H7 (cell line): ENCODE measurements at places on chromosomes 1 and 21.
A peak's percentile ranks its signal among the peaks of the same experiment; 100 is the strongest.

DNA sequence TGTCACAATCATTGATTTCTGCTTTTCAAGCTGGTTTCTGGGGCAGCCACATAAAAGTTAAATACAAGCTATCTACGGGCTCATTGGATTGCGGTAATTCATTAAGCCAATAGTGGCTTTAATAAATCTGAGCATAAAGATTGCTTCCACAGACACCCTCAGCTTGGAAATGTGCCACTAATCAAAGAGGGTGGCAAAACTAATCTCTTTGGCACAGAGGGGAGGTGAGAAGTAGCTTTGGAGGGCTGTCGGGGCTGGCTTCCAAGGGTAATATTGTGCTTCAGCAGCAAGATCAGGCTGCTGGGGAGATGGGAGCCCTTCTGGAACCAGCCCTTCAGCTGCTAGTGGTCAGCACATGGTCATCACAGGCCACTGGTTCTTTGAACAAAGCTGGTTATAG, 21.2 kb upstream of the KAZN start:
- DNase-seq: no peak

- peak; percentile 90 for DNase-seq
These were observed 7.3 kb upstream of the LRRC71 start for GRCh38 chr1:156912861-156913808.

- DNase-seq: no peak
These were observed 458.0 kb upstream of the DEPDC1 start for GRCh38 chr1:68954841-68955240.

DNA sequence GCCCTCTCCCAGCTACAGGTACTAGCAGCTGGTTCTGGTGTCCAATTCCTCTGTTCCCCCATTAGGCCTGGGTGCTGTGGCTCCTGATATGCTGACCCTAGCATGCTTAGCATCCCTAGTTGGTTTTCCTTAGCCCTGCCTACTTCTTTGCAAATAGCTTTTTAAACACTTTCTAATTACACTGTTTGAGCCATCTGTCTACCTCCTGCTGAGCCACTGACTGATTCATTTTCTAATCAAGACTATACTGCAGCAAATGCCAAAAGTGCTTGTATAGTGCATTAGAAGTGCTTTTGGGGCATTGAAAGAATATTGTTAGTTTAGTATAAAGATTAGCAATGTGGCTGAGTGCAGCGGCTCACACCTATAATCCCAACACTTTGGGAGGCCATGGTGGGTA, 36.3 kb downstream of the ERICH3 start:
- no peak for DNase-seq
